Right atrium auricular region (tissue), 2 donors: ENCODE measurements at places on chromosomes 16 and 17. TPM values are rescaled to one million over a fixed set of nuclear protein-coding genes. Genes with fewer than 3 reads are reported as not detected.

GRCh38 chr16:52581530-52581929 is 34.6 kb upstream of the TOX3 start:
- no peak for DNase-seq
- no peaks in the 10 kb centered on the region for H3K36me3 ChIP-seq
- H3K4me1 ChIP-seq: no peaks in the 10 kb centered on the region
- H3K27ac ChIP-seq: no peak overlapping the region
- no peak overlapping the region for H3K4me3 ChIP-seq

DNA sequence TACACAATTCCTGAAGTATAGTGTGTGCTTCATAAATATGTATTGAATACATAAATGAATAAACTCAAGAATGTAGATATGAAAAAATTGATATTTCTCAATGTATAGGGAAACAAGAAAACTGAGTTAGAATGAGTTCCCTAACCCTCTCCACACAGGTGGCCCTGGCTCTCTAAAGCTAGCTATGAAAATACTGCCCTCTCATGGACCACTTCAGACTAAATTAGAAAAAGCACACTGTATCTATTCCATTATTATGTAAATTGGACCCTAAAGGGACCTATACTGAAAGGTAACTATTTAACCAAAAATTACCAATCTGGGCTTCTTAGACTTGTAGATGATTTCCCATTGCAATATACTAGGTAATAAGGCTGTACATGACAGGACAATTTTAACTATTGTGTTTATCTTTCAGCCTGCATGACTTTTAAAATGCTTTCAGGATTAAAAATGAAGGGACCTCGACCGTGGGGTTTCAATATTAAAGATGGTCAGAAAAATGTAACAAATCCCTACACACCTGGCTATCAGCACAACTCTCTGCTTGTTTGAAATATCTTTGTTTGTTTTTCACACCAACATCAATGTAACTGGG is 672.5 kb upstream of the KIF2B start:
- H3K36me3 ChIP-seq: no peaks in the 10 kb centered on the region
- no peak for DNase-seq
- no peaks in the 10 kb centered on the region for H3K4me1 ChIP-seq
- H3K27me3 ChIP-seq: no peaks in the 10 kb centered on the region
- no peak overlapping the region for H3K27ac ChIP-seq

- H3K36me3 ChIP-seq: no peaks in the 10 kb centered on the region
- H3K27ac ChIP-seq: peak overlapping the region; percentile 60
- no peak for DNase-seq
- no peaks in the 10 kb centered on the region for H3K27me3 ChIP-seq
These were observed 16.5 kb downstream of the TBX2 start for GRCh38 chr17:61416211-61416539.

DNA sequence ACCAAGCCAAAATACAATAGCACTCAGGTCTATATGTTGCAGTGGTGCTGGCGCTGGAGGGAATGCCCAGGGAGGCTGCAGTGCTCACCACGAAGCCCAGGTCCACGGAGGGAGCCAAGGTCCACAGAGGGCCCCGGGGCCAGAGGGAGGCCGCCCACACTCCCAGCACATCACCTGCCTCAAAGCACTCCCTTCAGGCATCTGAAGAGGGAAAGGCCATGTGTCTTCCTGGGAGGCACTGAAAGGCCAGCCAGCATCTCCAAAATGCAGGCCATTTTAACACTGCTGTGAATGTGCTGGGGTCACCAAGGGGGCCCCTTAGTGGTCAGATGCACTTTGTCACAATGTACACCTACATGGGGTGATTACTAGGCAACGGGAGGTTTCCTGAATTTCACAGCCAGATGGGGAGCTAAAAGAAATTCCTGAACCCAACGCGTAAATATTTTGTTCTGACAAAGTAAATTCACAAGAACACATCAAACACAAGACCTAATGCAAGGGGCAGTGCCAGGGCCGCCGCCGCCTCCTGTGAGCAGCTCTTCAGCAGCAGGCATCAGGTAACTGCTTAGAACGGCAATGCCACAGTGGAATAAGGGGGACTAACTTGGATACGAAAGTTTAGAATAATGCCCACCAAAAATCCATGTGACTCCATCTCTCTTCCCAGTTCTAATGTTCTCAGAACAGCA is 42.8 kb downstream of the USP22 start:
- H3K4me1 ChIP-seq: no peaks in the 10 kb centered on the region
- no peak overlapping the region for H3K4me3 ChIP-seq
- DNase-seq: no peak
- H3K27me3 ChIP-seq: no peaks in the 10 kb centered on the region

DNA sequence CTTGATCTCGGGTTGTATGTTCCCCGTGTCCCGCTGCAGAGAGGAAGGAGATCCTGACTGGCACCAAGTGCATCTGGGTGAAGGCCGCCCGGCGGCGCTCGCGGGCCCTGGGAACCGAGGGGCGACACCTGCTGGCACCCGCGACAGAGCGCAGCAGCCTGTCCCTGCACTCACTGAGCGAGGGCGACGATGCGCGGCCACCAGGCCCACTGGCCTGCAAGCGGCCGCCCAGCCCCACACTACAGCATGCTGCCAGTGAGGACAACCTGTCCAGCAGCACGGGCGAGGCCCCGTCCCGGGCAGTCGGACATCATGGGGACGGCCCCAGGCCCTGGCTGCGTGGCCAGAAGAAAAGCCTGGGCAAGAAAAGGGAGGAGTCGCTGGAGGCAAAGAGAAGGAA is 7.5 kb downstream of the BTBD17 start:
- no peak overlapping the region for H3K4me3 ChIP-seq
- H3K27me3 ChIP-seq: peaks cover 10% of the 10 kb centered on the region
- DNase-seq: no peak

DNA sequence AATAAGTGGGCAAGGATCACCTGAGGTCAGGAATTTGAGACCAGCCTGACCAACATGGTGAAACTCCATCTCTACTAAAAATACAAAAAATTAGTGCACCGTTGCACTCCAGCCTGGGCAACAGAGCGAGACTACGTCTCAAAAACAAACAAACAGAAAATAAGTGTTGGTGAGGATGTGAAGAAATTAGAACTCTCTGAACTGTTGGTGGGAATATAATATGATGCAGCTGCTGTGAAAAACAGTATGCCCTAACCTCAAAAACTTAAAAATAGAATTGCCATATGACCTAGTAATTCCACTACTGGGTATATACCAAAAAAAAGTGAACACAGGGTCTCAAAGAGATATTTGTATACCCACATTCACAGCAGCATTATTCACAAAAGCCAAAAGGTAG is 26.1 kb downstream of the GLG1 start:
- H3K27ac ChIP-seq: no peak overlapping the region
- H3K27me3 ChIP-seq: no peaks in the 10 kb centered on the region
- no peaks in the 10 kb centered on the region for H3K4me1 ChIP-seq
- no peaks in the 10 kb centered on the region for H3K36me3 ChIP-seq
- no peak for DNase-seq
- H3K4me3 ChIP-seq: no peak overlapping the region

DNA sequence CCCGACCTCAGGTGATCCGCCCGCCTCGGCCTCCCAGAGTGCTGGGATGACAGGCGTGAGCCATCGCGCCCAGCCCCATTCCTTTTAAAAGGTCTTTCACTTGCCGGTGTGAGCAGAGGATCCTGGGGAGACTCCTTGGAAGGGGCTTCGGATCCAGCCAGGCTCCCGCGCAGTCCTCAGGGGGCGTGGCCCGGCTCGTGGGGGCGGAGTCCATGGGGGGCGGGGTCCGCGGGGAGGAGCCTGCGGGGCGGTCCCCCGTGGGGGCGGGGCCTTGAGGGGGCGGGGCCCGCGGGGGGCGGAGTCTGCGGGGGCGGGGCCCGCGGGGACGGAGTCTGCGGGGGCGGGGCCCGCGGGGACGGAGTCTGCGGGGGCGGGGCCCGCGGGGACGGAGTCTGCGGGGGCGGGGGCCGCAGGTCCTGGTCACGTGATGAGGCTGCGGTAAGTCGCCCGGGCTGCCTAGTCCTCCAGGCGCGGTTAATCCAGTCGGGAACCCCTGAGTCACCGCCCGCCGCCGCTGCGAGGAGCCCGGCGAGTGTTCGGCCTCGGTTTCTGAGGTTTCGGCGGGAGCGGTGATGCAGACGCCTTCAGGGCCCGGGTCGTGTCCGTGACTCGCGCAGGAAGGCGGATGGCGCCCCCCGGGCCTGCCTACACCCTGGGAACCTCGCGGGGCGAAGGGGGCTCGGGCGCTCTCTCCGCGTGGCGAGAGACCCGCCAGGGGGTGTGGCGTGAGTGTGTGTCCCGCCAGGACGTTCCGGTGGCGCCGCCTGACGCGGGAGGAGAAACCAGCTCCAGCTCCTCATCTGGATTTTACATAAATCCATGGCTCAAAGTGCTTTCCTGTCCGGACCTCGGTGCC is 23.6 kb upstream of the ABR start:
- H3K27me3 ChIP-seq: no peaks in the 10 kb centered on the region
- H3K36me3 ChIP-seq: no peaks in the 10 kb centered on the region
- H3K4me1 ChIP-seq: peaks cover 7% of the 10 kb centered on the region
- peak overlapping the region; percentile 57 for H3K4me3 ChIP-seq

GRCh38 chr17:64028874-64029464 is 8.5 kb upstream of the ICAM2 start:
- H3K36me3 ChIP-seq: no peaks in the 10 kb centered on the region
- H3K27me3 ChIP-seq: no peaks in the 10 kb centered on the region
- H3K27ac ChIP-seq: no peak overlapping the region
- no peaks in the 10 kb centered on the region for H3K4me1 ChIP-seq

- no peak overlapping the region for H3K4me3 ChIP-seq
- no peak overlapping the region for H3K27ac ChIP-seq
- DNase-seq: no peak
- H3K36me3 ChIP-seq: no peaks in the 10 kb centered on the region
- no peaks in the 10 kb centered on the region for H3K4me1 ChIP-seq
These were observed 63.9 kb upstream of the RPH3AL start for GRCh38 chr17:416293-417206.

GRCh38 chr17:21318439-21318838 is 33.9 kb downstream of the MAP2K3 start:
- peaks cover 10% of the 10 kb centered on the region for H3K36me3 ChIP-seq
- H3K4me1 ChIP-seq: no peaks in the 10 kb centered on the region
- H3K27me3 ChIP-seq: no peaks in the 10 kb centered on the region
- DNase-seq: no peak
- H3K27ac ChIP-seq: no peak overlapping the region

DNA sequence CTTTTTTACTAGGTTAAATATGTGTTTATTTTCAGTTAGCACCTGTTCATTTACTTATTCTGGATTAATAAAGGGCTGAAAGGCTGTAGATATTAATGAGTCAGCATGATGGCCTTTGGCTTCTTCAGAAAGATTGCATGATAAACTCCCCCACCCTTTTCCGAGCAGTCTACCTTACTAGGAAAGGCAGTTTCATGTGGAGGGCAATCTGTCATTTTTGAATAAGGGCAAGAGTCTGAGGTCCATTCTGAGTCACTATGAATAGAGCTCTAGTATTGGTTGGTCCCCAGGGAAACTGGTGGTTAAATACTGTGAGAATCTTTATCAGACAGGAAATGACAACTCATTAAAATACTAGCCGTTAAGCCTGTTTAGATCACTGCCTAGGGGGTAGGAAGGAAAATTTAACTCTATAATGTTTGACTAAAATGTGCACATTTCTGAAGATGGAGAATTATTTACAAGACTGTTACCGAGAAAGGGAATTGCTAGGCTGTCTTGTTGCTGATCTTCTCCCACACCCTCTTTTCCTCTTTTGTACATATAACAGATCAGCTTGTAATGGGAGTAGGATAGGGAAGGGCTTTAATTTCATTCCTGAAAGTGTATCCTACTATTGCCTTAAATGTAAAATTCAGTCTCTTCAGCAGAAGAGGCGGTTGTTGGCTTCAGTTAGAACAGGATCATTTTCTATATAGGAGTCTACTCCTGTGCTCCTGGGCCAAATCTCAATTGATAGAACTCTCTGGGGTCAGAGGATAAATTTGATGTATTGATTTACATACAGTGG is 63.3 kb downstream of the TUBD1 start:
- H3K4me1 ChIP-seq: no peaks in the 10 kb centered on the region
- H3K27ac ChIP-seq: peak overlapping the region; percentile 85
- DNase-seq: no peak
- H3K36me3 ChIP-seq: no peaks in the 10 kb centered on the region

- H3K4me3 ChIP-seq: no peak overlapping the region
- no peak for DNase-seq
- no peak overlapping the region for H3K27ac ChIP-seq
- no peaks in the 10 kb centered on the region for H3K27me3 ChIP-seq
These were observed 16.0 kb downstream of the NUPR1 start for GRCh38 chr16:28522792-28523191.

GRCh38 chr16:53341792-53342191 is 92.5 kb upstream of the RBL2 start:
- no peaks in the 10 kb centered on the region for H3K36me3 ChIP-seq
- no peaks in the 10 kb centered on the region for H3K4me1 ChIP-seq
- H3K27me3 ChIP-seq: no peaks in the 10 kb centered on the region
- H3K4me3 ChIP-seq: no peak overlapping the region
- no peak for DNase-seq

DNA sequence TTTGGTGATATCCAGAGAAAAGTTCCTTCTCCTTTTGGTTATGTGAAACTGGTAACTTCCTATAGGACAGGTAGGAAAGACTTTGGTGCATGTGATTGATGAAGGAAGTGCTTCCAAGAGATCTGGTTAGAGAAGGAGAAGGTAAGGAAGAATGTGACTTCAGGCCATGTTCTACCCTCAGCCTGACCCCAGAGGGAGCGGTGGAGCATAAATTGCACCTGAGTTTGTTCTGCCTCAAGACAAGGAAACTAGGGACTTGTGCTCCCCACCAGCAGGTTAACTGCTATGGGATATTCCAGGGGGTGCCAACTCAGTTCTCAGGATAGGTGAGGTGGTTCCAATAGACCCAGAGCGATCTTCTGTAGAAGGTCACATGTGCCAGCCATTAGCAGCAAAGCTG is 299.3 kb upstream of the XYLT1 start:
- H3K27me3 ChIP-seq: no peaks in the 10 kb centered on the region
- H3K36me3 ChIP-seq: no peaks in the 10 kb centered on the region
- no peak overlapping the region for H3K4me3 ChIP-seq
- no peak overlapping the region for H3K27ac ChIP-seq

The RRAD gene
- 173 TPM for total RNA-seq

The CHST4 gene
- 0.67 TPM for total RNA-seq

The NUPR1 gene
- total RNA-seq: 26.9 TPM

The HSD17B2 gene
- not detected for total RNA-seq

The TBC1D3H gene
- not detected for total RNA-seq

The FBXO31 gene
- total RNA-seq: 39.3 TPM

The NCBP3 gene
- total RNA-seq: 15.2 TPM

The CASKIN1 gene
- 3.5 TPM for total RNA-seq

The CTF1 gene
- total RNA-seq: 7.6 TPM

The PRAC1 gene
- not detected for total RNA-seq
